LHCN-M2 (cell line): ENCODE measurements at places on chromosomes 5 and 9.

DNA sequence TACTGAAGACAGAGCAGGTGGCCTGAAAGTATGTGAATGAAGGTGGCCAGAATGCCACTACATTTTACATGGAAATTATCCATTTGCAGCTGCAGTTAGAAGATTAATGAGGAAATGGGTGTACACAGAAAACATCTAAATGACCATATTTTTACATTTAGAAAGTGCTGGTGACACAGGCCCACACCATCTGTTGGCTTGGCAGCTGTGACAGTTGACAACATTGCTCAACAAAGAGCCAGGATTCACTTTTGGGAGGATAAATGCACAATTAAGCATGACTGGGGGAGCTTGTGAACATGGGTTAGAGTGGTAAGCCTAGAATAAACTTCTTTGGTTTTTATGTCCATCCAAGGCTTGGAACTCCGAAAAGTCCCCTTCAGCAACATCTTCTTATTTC, 360.5 kb downstream of the KCTD16 start:
- DNase-seq, result no peak

GRCh38 chr5:1835431-1835830, 34.2 kb downstream of the NDUFS6 start:
- no peak for DNase-seq

DNA sequence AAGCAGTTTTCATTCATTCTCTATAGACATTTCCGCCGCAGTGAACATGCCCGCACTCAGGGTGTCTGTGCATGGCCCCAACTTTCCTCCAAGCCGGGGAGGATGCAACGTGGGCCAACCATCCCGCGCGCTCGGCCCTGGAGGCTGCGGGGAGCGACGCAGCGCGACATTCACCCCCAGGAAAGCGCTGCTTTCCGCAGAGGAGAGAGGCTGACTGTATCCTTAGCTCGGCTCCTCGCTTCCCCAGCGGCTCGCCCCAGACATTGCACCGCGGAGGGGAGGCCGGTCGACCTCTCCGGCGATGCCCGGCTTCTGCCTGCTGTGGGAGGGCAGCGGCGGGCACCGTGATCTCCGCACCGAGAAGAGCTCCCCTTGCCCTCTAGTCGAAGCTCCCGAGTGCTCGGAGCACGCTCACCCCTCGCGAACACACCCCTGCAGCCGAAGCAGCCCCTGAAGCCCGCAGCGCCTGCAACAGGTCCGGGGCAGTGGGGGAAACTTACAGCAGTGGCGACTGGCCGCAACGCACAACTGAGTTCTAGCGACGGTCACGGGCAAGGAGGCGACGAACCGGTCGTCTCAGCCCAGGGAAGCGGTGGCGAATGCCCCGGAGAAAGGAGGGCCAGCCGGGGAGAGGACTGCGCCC, 600 bp downstream of the ENC1 start:
- peak; percentile 60 for DNase-seq

GRCh38 chr9:127175319-127175715, 52.9 kb upstream of the ANGPTL2 start:
- DNase-seq, result no peak

DNA sequence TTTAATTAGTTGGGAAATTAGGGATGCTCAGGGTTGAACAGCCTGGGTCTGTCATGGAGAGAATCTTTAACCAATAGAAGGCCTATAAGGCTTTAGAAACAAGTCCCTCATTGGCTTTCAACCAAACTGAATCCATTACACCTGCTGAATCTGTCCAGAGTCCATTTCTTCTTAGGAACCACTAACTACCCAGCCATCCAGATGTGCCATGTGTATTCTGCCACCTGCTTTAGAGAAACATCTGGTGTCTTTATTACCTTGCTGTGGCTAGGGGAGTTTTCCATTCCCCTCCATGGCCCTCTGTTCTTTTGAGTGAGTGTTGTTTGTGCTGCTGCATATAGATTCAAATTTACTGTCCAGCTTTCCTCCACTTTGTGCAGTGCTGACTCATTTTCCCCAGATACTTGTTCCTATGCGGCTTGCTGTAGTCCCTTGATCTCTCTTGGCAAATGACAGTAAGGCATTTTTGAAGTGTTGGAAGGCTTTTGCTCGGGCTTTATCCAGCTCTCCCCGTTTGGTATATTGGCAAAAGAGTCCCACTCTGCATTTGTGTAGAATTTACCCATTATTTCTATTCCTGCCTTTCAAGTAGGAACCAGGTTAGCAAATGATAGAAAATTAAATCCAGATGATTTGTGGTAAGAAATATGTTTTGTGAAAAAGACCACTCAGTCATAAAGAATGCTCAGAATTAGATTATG, 54.6 kb downstream of the NLN start:
- no peak for DNase-seq

DNA sequence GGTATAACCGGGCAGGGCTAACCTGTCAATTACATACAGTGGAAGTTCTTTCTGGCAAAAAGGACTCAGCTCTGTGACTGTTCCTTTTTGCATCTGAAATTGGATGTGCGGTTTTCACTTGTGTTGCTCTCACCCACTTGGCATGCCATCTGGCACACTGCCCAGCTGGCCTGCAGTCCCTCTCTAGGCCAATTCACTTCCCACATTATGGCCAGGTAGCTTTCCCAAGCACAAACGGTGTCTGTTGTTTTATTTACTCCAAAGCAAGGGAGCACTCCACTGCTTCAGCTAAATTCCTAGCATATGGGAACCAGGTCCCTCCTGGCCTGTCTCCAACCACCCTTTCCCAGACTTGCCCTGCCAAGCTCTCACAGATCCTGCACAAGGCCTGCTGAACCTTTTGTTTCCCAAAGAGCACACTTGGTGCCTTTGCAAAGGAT, 132.5 kb downstream of the SEMA6A start:
- peak; percentile 53 for DNase-seq

GRCh38 chr9:108300306-108301287, 555.2 kb downstream of the ACTL7B start:
- no peak for DNase-seq

DNA sequence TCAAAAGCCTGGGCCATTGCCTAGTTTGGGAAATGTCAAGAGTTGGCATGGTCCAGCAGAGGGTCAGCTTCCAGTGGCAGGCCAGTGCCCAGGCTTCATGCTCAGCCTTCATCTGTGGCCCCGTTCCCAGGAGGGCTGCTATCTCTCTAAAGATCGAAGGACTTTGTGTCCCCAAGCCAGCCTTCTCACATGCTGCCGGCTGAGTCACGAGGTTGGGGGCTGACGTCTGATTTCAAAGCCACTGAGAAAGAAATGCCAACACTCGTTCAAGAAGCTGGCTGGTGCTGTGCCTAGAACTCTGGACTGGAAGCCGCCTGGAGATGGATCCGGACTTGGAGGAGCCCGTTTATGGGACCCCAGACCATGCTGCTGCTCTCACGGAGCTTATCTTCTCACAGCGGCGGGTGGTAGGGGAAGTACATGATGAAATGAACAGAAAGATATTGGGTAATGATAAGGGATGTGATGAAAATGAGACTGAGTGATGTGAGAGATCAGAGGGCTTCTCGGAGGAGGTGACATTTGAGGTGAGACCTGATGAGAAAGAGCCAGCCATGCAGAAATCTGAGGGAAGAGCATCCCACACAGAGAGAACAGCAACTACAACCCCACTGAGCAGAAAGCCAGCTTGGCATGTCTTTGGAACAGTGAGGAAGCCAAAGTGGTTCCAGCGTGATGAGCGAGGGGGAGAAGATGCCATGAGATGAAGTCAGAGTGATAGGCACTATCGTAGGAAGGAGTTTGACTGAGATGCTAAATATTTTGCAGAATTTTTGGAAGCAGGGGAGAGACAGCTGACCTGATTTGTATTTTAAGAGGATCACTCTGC, 54.9 kb upstream of the BOD1 start:
- no peak for DNase-seq

- DNase-seq, result peak; percentile 53
Measured at GRCh38 chr5:115979201-115980041, 17.1 kb downstream of the LVRN start.

DNA sequence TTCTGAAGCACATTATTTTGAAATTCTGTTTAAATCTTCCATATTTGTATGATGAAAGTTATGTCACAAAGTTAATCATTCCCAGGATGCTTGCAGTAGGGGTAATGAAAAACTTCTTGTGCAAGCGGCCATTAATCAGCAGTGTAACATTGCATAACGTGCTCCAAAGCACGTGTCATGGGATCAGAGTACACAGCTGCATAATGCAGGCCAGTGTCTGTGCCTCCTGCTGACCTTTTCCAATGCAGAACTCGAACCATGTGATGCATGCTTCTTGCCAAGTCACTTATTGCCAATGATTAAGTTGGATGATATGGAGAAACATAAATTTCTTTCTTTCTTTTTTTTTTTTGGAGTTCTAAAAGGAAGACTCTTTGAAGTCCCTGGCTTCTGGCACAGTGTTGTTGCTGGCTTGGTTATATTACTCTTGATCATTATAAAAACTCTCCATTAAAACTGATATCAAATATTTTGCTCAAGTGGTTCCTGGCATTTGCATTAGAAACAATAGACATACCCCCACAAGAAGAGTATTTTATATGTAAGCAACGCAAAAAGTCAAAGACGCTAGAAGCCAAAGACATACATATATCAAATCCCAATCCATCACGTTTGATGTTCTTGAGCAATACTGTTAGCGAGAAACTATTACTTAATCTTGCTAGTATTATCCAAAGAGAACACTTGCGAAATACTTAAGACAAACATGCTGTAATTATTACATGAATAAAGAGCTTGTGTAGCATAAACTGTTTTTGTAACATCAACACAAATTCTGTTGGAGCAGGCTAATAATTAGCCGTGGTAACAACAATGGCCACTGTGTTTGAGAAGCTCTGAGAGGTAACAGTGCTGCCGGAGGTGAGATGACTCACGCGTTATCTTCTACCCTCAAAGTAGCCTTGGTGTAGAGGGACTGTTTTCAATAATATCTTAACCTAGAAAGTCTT, 164.2 kb downstream of the AUH start:
- peak; percentile 95 for DNase-seq

- DNase-seq, result no peak
Measured at GRCh38 chr5:158958021-158958994, 141.4 kb downstream of the EBF1 start.

GRCh38 chr5:72936893-72937292, 18.9 kb upstream of the FCHO2 start:
- DNase-seq, result no peak

GRCh38 chr9:4508907-4509589, 18.8 kb downstream of the SLC1A1 start:
- peak; percentile 54 for DNase-seq

DNA sequence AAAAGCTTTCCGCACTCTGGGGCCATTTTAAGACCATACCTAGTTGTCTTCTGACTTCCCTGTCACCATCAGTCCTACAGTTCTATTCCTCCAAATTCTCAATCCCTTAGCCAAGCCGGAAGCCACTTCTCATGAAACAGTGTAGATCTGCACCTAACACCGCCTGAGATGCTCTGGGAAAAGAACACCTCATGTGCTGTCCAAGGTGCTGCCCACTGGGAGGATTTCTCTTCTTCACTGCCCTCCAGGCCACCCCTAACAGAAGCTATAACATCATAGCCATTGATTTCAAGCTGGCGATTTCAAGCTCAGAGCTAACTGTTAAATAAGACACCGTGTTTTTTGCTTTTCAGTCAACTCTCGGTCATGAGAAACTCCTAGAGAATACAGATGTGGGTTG, 559.3 kb downstream of the CCDC171 start:
- no peak for DNase-seq
